ENCODE measurements at places on chromosomes 2 and 18.

- no peak overlapping the region for H3K4me3 ChIP-seq
- no peak for DNase-seq
- H3K27me3 ChIP-seq: no peaks in the 10 kb centered on the region
- H3K36me3 ChIP-seq: no peaks in the 10 kb centered on the region
Measured at GRCh38 chr18:38810789-38811188, 1245.2 kb upstream of the CELF4 start.

GRCh38 chr2:151297882-151298281 is 8.4 kb upstream of the NMI start:
- no peak overlapping the region for H3K27ac ChIP-seq
- no peak for DNase-seq
- H3K27me3 ChIP-seq: peaks cover 2% of the 10 kb centered on the region
- no peaks in the 10 kb centered on the region for H3K4me1 ChIP-seq

- no peak for DNase-seq
- no peaks in the 10 kb centered on the region for H3K36me3 ChIP-seq
- H3K4me1 ChIP-seq: no peaks in the 10 kb centered on the region
- no peak overlapping the region for H3K27ac ChIP-seq
- peaks cover 19% of the 10 kb centered on the region for H3K27me3 ChIP-seq
- H3K4me3 ChIP-seq: no peak overlapping the region
Measured at GRCh38 chr2:71631411-71631931, 178.1 kb downstream of the DYSF start.

DNA sequence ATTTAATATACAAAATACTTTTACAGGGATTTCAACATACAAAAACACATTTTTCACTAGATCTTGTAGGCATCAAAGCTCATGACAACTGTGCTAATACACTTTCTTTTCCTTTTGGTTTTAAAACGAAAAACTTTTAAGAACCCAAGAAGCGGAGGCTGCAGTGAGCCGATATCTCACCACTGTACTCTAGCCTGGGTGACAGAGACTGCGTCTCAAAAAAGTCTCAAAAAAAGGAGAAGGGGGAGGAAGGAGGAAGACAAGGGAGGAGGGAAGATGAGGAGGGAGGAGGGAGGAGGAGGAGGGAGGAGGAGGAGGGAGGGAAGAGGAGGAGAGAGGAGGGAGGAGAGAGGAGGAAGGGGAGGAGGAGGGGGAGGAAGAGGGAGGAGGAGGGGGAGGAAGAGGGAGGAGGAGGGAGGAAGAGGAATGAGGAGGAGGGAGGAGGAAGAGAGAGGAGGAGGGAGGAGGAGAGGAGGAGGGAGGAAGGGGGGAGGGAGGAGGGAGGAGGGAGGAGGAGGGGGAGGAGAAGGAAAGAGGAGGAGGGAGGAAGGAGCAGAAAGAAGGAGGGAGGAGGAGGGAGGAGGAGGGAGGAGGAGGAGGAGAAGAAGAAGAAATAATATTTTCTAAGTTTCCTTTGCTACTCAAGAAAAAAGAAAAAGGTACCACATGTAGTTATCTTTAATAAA is 13.8 kb downstream of the ROCK2 start:
- H3K27ac ChIP-seq: no peak overlapping the region
- no peak overlapping the region for H3K4me3 ChIP-seq
- H3K4me1 ChIP-seq: no peaks in the 10 kb centered on the region
- no peaks in the 10 kb centered on the region for H3K27me3 ChIP-seq
- no peaks in the 10 kb centered on the region for H3K36me3 ChIP-seq

DNA sequence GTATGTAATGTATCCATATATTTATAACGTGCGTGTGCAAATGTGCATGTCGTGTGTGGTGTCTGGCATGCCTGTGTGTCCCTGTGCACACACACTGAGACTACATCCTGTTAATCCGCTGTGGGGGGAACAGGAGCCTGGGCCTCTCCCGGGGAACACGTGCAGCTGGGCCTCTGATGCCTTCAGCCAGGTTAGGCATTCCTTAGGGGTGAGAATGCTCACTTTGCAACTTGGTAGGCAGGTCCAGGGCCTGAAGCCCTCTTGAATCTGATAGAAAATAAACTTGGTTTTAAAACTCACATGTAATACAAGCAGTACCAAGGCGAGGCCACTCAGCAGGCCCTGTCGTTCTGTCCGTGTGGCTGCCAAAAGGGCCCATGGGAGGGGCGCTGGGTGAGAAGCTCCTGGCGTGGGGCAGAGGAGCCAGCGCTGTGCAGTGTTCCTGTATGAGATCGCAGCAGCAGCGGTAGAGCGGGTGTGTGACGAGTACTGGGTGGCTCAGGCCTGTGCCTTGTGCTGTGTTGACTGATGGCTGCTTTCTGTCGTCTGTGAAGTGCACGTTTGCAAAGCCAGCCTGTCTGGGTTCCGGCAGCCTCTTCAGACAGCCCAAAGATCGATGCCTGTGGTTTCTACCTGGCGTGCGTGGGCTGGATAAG is 16.2 kb downstream of the SALL3 start:
- no peaks in the 10 kb centered on the region for H3K4me1 ChIP-seq
- H3K27me3 ChIP-seq: no peaks in the 10 kb centered on the region
- no peak overlapping the region for H3K4me3 ChIP-seq
- DNase-seq: no peak
- H3K36me3 ChIP-seq: no peaks in the 10 kb centered on the region

DNA sequence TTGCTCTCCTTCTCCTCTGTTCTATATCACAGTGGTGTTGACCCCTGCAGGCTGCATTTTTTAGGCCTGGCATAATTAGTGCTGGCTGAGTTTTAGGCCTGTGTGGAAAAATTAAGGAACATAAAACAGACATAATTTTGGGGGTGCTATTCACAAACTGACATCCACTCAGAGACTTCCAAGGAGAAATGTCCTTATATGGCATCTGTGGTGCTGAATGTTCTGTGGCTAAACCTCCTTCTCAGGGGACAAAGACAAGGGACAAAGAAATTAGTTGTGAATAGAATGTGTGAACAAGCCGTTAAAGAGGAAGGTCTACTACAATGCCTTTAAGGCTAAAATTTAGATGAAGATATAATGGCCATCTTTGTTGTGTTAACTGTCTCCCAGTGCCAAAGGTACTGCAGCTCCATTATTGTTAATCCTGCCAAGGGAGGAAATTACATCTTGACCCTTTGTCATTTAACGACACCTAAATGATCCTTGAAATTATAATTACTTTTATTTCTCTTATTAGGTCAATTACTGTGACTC is 870.0 kb upstream of the CHAC2 start:
- DNase-seq: no peak
- H3K4me3 ChIP-seq: no peak overlapping the region
- H3K4me1 ChIP-seq: no peaks in the 10 kb centered on the region
- no peak overlapping the region for H3K27ac ChIP-seq
- no peaks in the 10 kb centered on the region for H3K27me3 ChIP-seq

DNA sequence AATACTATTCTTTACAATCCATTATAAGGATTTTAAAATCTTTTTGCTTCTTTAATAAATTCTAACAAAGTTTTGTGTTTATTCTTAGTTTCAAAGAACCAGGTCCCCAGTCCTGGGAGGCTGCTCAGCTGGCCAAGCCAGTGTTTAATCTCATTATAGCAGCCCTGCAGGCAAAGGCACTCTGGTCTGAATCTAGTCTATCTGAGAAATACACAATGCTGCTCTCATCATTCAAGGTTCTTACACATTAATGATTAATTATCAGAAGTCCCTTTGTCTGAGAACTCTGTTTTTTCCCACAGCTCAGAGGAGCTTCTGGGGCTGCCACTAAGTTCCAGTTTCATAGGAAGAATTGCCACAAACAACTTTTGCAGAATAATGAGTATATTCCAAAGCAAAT is 27.7 kb downstream of the KCTD18 start:
- H3K27ac ChIP-seq: no peak overlapping the region
- H3K27me3 ChIP-seq: no peaks in the 10 kb centered on the region

- H3K36me3 ChIP-seq: no peaks in the 10 kb centered on the region
- no peak for DNase-seq
- H3K4me3 ChIP-seq: no peak overlapping the region
- no peaks in the 10 kb centered on the region for H3K27me3 ChIP-seq
- no peak overlapping the region for H3K27ac ChIP-seq
Measured at GRCh38 chr2:47519604-47520301, 116.8 kb downstream of the MSH2 start.

- H3K36me3 ChIP-seq: peaks cover 38% of the 10 kb centered on the region
- H3K4me1 ChIP-seq: no peaks in the 10 kb centered on the region
- no peak overlapping the region for H3K27ac ChIP-seq
- H3K4me3 ChIP-seq: no peak overlapping the region
Measured at GRCh38 chr2:55252832-55253231, 16.2 kb downstream of the MTIF2 start.

- H3K27ac ChIP-seq: no peak overlapping the region
- DNase-seq: no peak
- H3K4me3 ChIP-seq: no peak overlapping the region
Measured at GRCh38 chr2:129812071-129812470, 167.4 kb upstream of the RAB6C start.

DNA sequence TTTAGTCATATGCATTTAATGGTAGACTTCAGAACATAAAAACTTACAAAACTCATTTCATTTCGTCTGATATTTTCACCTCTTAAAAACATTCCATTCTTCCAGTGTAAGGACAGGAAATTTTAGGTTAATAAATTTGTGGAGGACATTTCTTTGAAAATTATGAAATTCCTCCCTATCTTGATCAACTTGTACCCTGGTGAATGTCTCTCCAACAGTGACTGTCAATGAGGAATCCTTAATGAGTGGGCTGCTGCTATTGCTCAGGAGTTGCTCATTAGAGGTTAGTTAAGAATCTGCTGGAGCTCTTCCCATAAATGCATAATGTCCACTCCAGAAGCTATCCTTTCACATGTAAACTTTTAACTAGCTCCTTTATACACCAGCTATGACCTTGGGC is 69.1 kb downstream of the LRP1B start:
- H3K4me1 ChIP-seq: no peaks in the 10 kb centered on the region
- DNase-seq: no peak
- H3K4me3 ChIP-seq: no peak overlapping the region

GRCh38 chr2:96143231-96143847 is 1.9 kb downstream of the DUSP2 start:
- no peaks in the 10 kb centered on the region for H3K27me3 ChIP-seq
- peaks cover 6% of the 10 kb centered on the region for H3K36me3 ChIP-seq
- peak overlapping the region; percentile 65 for H3K27ac ChIP-seq
- DNase-seq: no peak
- H3K4me3 ChIP-seq: peak overlapping the region; percentile 89
- peaks cover 27% of the 10 kb centered on the region for H3K4me1 ChIP-seq

DNA sequence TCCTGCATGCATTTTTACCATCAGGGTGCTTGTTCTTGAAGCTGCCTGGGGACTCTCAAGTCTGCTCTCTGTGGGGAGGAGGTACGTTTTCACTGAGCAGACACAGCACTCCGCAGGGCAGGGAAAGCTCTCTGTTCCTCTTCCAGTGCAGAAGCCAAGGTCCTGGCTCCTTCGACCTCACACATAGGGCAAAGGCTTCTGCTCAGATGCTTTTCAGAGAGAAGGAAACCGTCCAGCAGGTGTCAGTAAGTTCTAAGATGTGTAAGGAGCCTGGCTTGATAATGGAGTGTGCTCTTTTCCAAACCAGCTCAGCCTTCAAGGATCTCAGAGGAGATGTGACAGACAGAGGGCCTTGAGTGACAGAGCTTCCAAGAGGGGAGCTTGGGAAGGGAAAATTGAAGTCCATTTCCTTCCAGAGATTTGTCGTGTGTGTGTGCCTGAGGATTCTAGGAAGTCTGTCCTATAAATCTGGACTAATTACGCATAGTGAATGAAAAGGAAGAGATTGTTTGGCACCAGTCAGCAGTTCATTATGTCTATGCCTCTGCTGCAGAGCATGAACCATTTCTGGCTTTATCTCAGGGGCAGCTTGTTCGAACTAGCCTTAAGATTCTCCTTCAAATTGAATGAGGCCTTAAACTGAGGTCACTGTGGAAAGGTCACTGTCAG is 67.3 kb upstream of the UPP2 start:
- no peaks in the 10 kb centered on the region for H3K27me3 ChIP-seq
- no peaks in the 10 kb centered on the region for H3K4me1 ChIP-seq
- no peak for DNase-seq
- no peak overlapping the region for H3K27ac ChIP-seq
- no peak overlapping the region for H3K4me3 ChIP-seq

GRCh38 chr2:10426726-10427617 is 21.2 kb downstream of the ODC1 start:
- DNase-seq: no peak
- peaks cover 4% of the 10 kb centered on the region for H3K4me1 ChIP-seq
- peaks cover 37% of the 10 kb centered on the region for H3K36me3 ChIP-seq
- H3K27ac ChIP-seq: no peak overlapping the region
- H3K27me3 ChIP-seq: peaks cover 5% of the 10 kb centered on the region

DNA sequence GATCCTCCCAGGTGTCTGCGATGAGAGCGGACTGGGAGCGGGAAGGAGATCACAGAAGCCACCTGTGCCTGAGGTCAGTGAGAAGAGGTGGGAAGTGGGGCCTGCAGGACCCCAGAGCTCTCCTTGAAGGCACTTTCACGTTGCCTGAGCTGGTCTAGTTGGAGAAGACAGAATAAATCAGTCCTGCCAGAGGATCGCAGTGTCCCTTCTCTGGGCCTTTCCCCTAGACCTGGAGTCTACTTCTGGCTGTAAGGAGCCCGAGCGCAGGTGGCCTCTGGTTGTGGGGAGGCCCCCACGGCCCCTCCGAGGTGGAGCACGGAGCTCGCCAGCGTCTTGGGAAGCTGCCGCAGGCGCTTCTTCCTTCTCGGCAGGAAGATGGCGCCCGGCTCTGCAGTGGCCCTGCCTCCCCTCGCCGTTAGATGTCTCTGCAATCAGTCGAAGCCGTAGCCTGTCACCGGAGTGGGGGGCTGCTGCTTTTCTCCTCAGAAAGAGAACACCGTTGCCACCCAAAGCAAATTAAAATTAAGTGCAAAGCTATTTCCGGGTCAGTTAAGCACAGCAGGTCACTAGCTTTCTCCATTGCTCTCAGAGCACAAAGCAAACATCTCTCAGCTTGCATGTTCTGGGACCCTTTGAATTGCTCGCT is 212.0 kb upstream of the MYT1L start:
- H3K4me1 ChIP-seq: no peaks in the 10 kb centered on the region
- H3K27ac ChIP-seq: no peak overlapping the region
- no peaks in the 10 kb centered on the region for H3K36me3 ChIP-seq

- no peaks in the 10 kb centered on the region for H3K36me3 ChIP-seq
- no peak overlapping the region for H3K27ac ChIP-seq
- no peaks in the 10 kb centered on the region for H3K27me3 ChIP-seq
- no peak overlapping the region for H3K4me3 ChIP-seq
- DNase-seq: no peak
- no peaks in the 10 kb centered on the region for H3K4me1 ChIP-seq
Measured at GRCh38 chr2:14256890-14257289, 375.6 kb upstream of the LRATD1 start.
